Psoas muscle (tissue), 8 donors: ENCODE measurements at places on chromosomes 3 and 15. TPM values are rescaled to one million over a fixed set of nuclear protein-coding genes. Genes with fewer than 3 reads are reported as not detected.

GRCh38 chr3:4426261-4426781 lies 40.7 kb downstream of the SUMF1 start:
- DNase-seq, result no peak

GRCh38 chr15:40238532-40239403 lies at the start of gene PAK6:
Gene PAK6, plus strand, starts transcription at chr15:40239063. Its CDS starts 25,723 bp downstream, at chr15:40264786.
- DNase-seq, result peak; percentile 68

DNA sequence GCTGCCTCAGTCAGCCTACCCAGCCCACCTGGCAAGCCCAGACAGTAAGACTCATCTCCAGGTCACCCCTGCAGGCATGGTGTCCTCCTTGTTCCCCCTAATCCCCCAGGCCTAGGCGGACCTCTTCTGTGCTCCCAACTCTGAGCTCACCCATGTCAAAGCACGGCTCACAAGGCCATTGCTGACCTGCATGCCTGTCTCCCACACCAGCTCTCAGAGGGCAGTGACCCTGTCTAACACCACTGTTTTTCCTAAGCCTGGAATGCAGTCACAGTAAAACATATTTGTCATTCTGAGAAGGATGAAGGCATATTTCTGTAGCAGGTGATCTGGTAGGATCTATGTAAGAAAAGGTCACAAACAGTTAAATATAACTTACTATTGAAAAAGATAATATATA lies 110.3 kb upstream of the HACD2 start:
- DNase-seq, result no peak

- DNase-seq, result no peak
Observed at GRCh38 chr3:141170678-141171295, 60.8 kb upstream of the PXYLP1 start.

GRCh38 chr15:44468709-44469385 lies 41.4 kb downstream of the CTDSPL2 start:
- DNase-seq, result no peak

RTP4 gene
- polyA plus RNA-seq, result 0.35 TPM

SAMMSON gene
- polyA plus RNA-seq, result not detected

CELF6 gene
- polyA plus RNA-seq, result 0.81 TPM

IL5RA gene
- polyA plus RNA-seq, result not detected
